Immature natural killer cell (primary cell): ENCODE measurements at places on chromosomes 2 and 18. TPM values are rescaled to one million over a fixed set of nuclear protein-coding genes. Genes with fewer than 3 reads are reported as not detected.
A peak's percentile ranks its signal among the peaks of the same experiment; 100 is the strongest.

DNA sequence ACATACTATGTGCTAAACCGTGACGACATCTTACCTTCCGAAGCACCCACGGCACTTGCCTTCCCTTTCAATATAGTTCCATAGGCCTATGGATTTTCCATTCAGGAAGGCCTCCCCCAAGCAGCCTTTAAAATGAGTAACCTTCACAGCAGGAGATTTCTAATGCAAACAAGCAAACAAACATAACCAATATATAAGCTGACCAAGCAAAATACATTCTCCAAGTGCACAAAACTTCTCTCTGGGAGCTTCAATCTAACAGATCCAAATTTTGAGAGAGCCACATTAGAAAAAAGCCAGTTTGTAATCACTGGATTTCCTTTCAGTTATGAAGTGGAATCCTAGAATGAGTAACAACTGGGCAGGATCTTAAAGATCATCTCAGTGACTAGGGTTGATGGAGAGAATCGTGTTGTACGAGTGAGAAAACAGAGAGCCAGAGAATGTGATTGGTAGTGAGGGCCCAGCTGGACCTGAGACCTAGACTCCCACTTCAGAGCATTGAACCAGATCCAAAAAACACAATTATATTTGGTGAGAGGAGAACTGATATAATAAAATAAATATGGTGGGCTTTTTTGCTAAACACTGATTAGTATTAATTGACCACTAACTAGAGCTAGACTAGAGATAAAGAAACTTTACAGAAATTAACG, 145.6 kb downstream of the LAMA1 start:
- DNase-seq, result no peak

DNA sequence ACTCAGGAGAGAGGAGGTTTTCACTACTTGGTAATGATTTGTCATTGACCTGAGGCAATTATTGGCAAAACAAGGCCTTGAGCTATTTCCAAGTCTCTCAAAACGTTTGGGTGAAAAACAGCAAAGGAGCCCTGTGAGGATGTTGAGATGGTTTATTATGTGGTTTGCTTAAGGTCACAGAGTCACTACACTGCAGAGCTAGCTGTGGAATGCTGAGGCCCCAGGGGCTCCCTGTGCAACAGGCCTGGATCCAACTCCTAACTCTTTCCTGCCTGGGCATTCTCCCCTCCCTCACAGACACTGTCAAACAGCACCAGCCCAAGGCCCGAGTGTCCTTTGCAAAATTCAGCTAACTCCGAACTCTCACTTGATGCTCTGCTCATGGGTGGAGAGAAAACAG, 754.6 kb upstream of the SOX11 start:
- no peak for DNase-seq

GRCh38 chr2:237538001-237538720, 28.2 kb upstream of the PRLH start:
- no peak for DNase-seq

DNA sequence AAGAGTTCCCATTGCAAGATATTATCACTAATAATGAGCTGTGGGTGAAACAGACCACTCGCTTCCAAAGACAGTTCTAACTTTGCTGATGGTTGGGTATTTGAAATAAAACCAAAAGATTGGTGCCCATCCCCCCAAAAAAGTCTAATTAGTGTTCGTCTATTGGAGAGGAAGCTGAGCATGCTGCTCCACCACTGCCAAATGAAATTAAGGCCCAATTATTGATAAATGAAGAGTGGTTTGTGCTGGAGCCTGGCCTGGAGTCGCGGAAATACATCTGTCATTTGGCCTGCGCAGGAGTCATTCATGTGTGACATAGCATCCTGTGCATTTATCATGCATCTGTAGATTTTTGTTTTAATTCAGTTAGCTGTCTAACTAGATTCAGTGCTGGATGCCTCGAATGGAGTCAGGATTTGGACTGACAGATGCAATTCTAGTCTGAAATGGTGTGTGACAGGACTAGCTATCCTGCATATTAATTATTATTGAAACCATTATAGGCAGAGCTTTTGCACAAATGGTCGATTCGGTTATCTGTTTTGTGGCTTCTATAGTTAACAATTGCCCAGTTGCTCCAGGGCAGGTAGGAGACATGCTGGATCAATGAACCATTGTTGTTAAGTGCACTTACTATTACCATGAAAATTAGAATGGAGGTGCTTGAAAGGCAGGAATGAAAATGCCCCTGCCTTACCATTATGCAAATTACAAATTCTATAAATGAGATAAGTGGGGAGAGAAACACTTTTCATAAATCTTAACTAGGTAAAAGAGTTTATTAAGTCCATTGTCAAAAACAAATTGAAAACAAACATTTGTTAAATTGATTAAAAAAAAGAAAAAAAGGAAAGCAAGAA, 450.4 kb upstream of the TCF4 start:
- DNase-seq, result no peak

- DNase-seq, result no peak
These were observed 78.6 kb downstream of the SCG2 start for GRCh38 chr2:223523551-223524001.

The BMP10 gene
- polyA plus RNA-seq, result not detected

DNA sequence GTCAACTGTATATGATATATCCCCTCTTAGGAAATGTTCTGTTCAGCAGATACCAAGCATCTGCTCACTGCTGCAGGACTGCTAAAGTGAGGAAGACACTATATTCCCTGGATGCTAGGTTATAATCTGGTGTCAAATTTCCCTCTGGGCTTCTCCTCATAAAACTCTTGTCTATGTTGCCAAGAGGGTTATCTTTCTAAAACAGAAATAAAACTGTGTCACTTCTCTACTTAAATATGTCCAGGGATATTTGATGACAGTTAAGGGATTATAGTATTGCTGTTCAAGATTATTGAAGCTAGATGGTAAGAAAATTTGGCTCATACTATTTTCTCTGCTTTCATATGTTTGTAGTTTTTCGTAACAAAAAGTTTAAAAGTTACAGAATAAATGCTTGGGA, 30.5 kb upstream of the SNRNP27 start:
- no peak for DNase-seq

The FBXO48 gene
- 0.39 TPM for polyA plus RNA-seq

- peak; percentile 12 for DNase-seq
These were observed 73.2 kb downstream of the MAP4K4 start for GRCh38 chr2:101770726-101771125.

DNA sequence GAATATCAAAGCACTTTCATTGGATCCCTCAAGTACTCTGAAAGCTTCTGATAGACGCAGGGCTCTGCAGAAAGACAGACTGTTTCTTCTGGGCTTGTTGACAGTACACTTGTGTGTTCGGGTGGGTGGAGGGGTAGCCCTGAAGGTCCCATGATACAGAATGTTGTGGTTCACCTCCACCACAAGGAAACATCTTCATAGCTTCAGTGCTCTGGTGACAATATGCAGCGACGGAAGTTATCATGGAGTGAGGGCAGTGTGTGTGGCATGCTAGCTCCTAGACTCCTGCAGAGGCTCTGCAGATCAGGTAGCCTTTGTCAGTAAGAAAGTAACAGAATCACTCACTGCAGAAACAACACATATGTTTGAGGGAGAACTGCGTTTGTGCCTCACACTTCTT, 90.7 kb downstream of the MEIS1 start:
- no peak for DNase-seq

DNA sequence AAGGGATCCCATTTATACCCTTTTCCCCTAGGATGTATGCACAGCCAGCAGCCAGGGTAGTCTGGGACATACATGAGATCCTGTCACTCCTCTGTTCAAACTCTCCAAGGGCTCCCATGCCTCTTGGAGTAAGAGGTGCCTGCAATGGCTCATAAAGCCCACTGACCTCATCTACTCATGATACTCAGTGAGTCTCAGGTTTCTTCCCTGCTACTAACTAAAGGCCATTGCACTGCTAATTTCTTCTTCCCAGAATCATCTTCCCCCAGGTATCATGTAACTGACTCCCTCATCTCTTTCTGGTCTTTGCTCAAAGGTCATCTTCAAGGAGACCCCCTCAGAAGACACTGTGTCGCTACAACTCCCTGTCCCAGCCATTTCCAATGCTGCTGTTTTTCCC, 68.2 kb downstream of the CCBE1 start:
- DNase-seq, result no peak

DNA sequence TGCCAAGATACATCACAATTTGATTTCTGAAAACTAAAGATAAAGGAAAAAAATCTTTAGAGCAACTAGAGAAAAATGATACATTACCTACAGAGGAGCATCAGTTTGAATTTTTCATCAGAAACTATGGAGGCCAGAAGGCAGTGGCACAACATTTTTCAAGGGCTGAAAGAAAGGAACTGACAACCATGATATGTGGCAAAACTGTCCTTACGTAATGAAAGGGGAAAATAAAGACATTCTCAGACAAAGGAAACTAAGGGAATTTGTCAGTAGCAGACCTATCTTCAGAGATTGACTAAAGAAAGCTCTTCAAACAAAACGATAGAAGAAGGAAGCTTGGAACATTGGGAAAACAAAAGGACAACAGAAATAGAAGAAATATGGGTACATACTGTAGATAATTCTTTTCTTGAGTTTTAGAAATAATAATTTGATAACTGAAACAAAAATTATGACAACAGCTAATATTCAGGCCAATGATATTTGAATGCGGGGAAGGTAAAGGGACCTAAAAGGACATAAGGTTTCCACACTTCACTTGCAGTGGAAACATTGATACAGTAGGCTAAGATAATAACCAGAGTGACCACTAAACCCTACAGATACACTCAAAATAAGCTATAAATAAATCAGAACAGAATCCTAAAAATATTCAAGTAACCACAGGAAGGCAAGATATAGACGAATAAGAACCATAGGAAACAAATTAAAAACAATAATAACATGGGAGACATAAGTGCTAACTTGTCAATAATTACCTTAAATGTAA, 70.0 kb upstream of the NPAS2 start:
- no peak for DNase-seq

The TTR gene
- not detected for polyA plus RNA-seq

DNA sequence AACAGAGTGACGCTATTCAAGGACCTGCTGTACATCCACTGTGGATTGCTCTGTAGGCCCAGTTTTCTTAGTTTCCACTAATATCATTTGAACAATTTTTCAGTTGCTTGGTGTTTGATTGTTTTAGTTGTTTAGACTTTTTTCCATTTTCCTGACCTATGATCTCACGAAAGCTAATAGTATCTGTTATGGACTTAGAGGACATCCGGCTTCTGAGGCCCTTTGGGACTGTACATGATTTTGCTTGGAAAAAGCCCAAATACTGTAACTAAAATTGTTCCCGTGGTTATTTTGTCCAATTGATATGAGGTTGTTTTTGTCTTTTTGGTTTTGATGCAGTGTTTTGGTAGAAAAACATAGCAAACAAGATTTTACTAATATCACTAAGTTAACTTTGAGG, 174.6 kb downstream of the PLCL1 start:
- no peak for DNase-seq

GRCh38 chr2:236762628-236763027, 193.0 kb downstream of the ACKR3 start:
- DNase-seq, result no peak

DNA sequence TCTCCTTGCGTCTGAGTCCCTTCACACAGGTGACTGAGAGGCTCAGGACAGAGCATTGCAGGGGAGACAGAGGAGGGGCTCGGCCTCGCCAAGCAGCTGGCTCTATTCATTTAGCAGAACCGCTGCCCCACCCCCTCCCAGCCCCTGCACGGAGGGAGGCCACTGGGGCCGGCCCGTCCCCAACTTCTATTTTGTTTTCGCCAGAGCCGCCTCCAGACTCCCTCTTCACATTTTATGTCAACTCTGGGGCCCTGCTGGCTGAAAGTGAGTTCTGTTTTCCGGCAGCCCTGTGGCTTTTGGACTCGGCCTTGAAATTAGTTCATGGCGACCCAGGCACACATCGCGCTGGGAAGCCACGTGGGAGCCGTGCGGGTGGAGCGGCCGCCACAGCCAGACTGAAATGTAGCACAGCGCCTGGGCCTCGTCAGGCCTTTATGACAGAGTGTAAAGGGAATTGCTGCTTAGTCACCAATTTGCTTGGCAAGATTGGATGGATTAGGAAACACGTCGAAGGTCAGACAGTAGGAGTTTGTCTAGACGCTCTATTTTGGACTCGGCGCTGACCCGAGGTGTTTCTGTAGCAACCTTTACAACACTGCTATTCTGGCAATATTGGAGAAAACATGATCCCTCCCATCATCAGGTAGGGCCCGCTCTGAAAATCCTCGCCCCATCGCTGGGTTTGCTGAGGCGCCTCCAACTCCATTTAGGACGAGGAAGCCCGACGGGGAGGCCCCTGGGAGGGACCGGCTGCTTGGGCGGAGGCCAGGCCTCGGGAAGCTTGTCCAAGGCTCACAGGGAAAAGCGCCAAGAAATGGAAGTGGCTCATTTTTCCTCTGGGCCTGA, 90.7 kb upstream of the CTDP1 start:
- no peak for DNase-seq

The ARL6IP6 gene
- 22.3 TPM for polyA plus RNA-seq

GRCh38 chr2:179273461-179273962, 8.9 kb upstream of the SESTD1 start:
- no peak for DNase-seq

DNA sequence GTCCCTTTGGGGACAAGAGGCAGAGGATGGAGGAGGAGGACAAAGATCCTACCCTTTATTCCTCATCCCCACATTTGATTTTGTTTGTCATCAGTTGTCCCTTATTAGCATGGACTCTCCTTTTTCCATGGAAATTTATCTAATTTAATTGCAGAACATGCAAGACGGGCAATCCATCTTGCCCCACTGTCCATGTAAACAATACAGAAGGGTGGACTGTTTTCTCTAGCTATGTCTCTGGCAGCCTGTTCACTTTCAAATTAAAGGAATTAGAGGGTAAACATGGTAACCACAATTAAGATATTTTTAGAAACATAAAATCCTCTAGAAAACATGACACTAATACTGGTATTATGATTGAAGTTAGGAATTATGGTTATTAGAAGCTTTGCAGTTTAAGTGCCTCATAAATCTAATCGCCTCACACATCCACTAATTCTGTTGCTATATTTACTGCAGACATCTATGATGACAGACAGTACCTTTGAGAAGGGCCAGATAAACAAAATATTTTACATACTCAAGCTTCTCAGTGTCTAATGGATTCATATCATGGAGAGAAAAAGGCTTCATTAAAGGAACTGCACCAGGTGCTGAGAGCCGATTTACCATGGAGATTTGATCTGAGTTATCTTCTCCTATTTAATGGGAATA, 215.5 kb downstream of the LNPK start:
- DNase-seq, result no peak

The DRC1 gene
- polyA plus RNA-seq, result not detected

DNA sequence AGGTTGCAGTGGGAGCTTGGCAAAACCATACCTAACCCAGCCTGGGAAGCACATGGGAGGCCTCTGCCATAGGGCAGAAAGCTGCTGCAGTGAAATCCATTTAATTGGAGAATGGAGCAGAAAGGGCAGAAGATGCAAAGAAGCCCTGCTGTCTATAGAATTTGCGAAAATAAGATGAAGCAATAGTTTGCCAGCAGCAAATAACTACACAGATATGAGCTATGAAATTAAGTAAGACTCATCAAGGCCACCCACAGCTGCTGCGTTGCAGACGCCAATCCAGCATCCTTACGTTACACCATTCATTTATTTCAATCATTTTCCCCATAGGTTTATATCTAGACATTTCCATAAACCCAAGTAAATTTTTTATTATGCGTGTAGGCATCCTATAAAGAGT, 21.1 kb downstream of the ATP8B1 start:
- no peak for DNase-seq

GRCh38 chr2:31421634-31422033, 7.1 kb upstream of the XDH start:
- no peak for DNase-seq
